ENCODE measurements at places on chromosomes 3 and 15.

DNA sequence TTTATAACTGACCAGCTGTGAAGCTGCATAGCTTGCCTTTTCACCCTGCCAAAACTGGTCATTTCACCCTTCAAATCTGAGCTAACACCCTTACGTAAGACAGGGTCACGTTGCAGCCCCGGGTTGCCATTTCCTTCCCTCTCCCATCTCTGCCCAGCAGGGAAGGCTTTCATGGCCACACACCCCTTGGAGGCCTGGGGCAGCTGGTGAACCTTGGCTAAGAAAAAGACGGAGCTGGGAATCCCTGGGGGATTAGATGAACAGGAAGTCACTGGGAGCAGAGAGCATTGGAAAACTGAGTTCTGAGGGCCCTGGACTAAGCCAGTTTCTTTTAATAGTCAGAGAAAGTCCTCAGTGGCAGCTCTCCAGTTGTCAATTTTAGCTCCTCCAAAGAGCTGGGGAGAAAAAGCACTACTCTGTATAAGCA is 67.8 kb downstream of the TTC23 start:
- no peak for DNase-seq

DNA sequence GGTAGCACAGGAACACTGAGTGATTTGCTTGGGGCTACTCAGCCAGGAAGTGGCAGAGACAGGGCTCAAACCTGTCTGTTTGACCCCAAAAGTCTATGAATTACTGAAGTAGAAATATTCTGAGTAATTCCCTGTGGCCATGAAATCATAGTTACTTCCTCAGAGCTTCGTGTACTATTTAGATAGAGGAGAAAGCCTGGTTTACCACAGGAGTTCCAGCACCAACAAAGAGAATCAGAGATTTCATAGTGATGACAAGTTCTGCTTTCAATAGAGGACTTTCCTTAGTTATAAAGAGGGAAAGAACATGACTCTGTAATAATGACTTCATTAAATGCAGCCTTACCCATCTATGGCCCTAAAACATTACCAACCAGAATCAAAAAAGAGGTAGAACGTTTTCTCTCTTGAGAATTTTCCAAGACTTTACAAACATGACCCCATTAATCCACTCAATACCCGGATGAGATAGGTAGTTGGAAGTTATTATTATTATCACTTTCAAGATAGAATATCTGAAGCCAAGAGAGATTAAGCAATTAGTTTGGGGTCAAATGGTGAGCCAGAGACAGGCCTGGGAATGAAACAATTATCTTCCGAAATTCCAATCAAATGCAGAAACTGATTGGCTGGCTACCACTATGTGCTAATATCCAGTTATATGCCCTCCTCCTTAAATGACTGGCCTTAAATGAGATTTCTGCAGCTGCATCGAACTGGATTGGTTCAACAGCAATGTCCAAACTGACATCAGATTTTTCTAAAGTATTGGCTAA is 13.6 kb upstream of the WNT5A start:
- no peak for DNase-seq

DNA sequence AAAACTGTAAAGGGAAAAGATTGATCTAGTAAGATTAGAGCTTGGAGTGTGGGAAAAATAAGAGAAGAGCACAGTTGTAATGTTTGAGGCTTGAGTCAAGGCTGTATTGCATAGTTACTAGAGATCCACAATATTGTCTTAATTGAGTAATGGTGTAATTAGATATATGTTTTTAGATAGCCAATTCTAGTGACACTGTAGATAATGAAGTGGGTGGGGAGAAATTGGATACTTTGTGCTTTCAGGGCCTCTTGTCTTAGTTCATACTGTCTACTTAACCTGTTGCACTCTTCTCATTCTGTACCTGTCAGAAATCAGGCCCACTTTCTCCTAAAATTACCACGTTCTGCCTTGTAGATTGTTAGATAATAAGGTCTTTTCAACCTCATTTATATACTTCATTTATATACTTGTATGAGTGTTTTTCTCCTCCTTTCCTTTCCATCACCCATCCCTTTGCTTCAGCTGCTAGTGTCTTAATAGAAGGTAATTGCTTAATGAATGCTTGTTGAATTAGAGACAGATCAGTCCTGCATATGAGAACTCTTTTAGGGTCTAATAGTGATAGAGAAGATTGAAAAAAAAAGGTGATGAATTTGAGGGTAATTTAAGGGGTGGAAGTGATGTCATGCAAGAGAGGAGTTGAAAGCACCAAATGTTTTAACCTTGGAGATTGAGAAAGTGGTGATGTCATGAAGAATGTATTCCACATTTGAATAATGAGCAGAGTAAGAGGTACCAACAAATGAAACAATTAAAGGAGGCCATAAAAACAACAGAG is 32.0 kb downstream of the PIK3CA start:
- DNase-seq = no peak

DNA sequence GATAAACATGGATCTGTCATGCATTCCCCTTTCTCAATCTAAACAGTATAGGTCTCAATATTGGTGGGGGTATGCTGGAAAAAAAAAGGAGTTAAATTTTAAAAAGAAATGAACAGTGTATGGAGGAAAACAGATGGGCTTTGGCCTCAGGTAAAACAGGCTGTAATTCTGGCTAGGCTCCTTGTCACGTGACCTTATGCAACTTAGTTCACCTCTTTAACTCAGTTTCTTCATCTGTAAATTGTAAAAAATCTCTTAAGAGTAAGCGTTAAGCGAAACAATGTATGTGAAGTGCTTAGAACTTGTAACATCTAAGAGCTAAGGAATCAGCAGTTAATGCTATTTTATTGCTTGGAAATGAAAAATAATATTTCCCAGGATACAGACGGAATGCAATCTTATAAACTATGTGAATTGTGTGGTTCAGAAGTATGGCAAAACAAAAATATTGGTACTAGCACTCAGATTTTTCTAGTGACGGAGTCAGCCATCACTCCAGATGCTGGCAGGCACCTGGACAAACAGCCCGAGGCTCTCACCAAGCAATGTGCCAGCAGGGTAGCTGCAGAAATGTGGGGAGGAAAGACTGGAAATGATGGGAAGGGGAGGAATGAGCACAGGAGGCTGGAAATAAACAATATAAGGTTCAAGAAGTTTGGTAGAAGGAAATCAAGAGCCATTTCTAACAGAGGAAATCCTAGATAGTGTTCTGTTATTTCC is 172.8 kb downstream of the USP13 start:
- no peak for DNase-seq

Measured in thoracic aorta (tissue), 2 donors.